ENCODE measurements at places on chromosomes 16 and 17.

DNA sequence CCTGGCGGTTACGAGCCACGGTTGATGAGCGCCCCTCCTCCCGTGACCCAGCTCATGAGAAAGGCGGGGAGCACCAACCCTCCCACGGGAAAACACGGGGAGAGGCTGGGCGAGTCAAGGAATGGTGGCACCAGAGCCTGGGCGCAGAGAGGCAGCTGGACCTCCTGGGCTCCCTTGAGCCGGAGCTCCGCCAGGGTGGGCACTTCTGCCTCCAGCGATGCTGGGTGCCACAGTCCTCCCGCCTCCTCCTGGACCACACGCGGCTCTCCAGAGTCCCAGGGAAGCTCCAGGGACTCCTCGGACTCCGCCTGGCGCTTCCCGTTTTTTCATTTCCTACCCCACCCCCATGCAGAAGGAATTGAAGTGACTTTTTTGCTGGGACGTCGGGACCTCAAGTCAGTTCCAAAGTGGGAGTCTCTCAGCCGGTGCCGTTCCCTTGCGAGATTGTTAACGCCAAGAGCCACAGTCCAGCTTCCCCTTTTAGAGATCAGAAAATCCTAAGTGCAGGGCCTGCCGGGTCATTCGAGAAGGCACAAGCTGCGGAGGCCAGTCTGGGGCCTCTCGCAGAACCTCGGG, 6.6 kb upstream of the CBX8 start:
- DNase-seq = no peak

- DNase-seq = peak; percentile 39
These were observed 56.4 kb downstream of the SLC6A2 start for GRCh38 chr16:55711959-55712876.

DNA sequence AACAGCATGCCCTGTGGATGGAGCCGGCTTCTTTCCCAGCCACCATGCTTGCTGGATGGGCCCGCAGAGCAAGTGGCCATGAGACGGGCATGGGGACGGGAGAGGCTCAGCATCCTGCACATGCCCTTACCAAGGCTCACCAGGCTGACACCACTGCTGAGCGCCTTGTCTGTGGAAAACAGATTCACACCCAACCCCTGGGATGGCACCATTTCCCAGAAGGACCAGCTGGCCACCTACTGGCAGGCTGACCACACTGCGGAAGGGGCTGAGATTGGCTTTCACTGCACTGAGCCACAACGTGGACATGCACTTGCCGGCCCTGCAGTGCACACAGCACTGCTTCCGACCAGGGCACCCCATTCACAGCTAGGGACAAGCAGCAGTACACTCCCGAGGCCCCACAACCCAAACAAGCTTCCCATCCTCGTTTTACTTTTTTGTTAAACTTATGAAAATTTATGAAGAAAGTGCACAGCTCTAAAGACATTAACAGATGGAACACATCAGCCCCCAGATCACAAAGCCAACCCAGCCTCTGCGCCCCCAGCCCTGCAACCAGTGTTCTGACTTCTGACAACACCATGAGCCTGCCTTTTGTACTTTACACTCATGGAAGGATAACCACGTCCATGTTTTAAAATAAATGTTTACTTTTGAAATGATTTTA, 13.9 kb upstream of the KRTAP17-1 start:
- no peak for DNase-seq

DNA sequence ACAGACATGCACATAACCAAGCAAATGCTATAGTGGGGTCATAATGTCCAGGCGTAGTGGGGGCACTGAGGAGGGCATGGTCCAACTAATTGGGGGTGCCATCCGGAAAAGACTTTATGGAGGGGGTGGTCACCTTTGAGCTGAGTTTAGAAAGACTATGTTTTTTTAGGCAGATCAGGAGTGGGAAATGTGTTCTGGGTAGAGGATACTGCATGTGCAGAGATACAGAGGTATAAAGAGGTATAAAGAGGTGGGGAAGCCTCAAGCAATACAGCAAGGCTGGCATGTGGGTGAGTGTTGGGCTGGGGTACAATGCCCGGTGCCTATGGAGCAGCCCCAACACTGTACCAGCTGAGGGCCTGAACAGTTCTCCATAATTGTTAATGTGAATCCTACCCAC, 53.1 kb downstream of the SPACA3 start:
- no peak for DNase-seq

GRCh38 chr16:22711847-22712246, 102.1 kb upstream of the HS3ST2 start:
- no peak for DNase-seq
